ENCODE measurements at places on chromosomes 7 and 10. TPM values are rescaled to one million over a fixed set of nuclear protein-coding genes. Genes with fewer than 3 reads are reported as not detected.

The NKX1-2 gene
- not detected for total RNA-seq

The ALOX5 gene
- total RNA-seq: not detected

The POU6F2 gene
- total RNA-seq: not detected

The ABCA13 gene
- total RNA-seq: not detected

The ASB10 gene
- total RNA-seq: not detected

The ELAPOR2 gene
- total RNA-seq: 14.7 TPM

The CAMK2G gene
- 25.8 TPM for total RNA-seq

The ASB15 gene
- total RNA-seq: not detected

The GRM3 gene
- not detected for total RNA-seq

DNA sequence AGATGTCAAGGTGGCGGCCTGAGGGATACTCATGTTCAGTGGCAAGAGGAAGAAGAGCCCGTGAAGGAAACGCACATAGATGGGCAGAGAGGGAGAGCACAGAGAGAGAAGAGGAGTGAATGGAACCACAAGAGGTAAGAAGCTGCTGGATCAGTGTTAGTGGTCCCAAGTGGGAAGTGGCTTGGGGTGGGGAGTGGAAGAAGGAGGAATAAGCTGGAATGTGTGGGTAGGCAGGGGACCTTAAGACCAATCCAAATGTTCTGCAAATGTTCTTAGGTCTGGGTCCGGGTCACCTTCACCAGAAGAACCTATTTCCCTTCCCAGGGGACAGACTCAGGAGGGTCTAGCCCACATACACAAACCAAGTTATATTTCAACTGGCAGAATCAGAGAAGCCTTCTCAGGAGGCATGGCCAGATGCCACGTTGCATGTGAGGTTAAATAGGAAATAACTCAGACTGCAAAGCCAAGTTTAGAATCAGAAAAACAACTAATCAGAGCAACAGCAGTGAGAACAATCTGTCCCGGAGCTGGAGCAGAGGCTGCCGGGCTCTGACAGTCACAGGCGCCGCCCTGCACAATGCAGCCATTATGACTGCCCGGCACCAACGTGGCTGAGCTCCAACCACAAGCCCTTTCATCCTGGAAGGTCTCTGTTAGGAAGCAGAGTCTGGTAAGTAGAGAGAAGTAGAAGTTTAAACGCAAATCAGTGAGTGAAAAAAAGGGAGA lies 78.6 kb upstream of the ARMC3 start:
- DNase-seq: peak; percentile 55

- peak; percentile 60 for DNase-seq
Measured at GRCh38 chr7:100745184-100745583, 11.8 kb downstream of the ZAN start.

GRCh38 chr10:118592675-118593330 lies 2.6 kb downstream of the PRLHR start:
- DNase-seq: no peak

GRCh38 chr10:70477661-70478162 lies 855 bp upstream of the PALD1 start:
- peak; percentile 15 for DNase-seq

GRCh38 chr7:31192986-31193385 lies 140.9 kb downstream of the ADCYAP1R1 start:
- DNase-seq: peak; percentile 33

DNA sequence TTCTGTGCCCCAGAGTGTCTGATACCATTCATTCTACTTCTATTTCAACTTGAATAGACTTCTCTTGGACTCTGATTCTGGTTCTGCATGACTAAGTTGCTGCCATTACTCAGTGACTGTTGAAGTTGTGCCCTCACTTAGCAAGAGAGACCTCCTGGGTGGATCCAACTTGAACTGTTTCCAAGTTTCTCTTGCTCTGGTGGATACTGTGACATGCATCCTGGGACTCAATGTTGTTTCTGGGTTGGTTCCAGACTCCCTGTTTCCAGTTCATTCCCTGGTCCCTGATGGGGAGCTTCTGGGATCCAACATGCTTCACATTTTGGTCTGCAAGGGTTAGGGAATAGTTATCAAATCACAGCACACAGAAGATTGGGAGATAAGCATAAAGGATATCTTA lies 26.2 kb upstream of the PRPF18 start:
- DNase-seq: peak; percentile 49

GRCh38 chr10:88461426-88461825 lies 121.7 kb downstream of the RNLS start:
- DNase-seq: peak; percentile 9

DNA sequence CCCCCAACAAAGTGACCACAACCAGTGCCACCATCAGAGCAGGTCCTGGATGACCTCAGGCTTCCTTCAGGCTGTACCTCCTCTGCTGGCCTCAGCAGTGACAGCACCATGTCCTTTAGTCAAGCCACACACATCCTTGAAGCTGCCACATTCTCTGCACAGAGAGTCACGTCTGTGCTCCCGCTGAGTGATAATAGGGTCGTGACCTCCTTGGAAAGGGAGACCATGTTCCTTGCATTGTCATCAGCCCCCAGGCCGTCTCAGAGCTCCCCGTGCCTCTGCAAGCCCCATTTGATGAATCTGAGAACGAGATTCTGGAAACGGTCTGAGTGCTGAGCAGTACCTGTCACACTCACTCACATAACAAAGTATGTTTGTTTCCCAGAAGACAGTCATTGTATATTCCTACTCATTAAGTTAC lies 106.5 kb upstream of the PRR15 start:
- no peak for DNase-seq

DNA sequence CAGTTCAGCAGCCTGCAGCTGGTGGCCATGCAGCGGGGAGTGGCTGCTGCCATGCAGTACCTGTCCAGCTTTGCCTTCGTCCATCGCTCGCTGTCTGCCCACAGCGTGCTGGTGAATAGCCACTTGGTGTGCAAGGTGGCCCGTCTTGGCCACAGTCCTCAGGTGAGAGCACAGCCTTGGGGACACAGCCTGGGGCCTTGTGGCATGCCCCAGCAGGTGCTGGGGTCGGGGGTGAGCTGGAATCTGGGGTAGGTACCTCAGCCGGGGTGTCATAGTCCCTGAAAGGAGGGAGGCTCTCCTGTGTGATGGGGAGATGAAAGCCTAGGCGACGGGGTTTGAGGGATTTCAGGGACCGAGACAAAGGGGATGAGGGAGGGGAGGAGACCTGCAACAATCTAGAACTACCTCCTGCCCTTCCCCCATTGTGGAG lies 14.1 kb downstream of the EPHB6 start:
- DNase-seq: no peak

DNA sequence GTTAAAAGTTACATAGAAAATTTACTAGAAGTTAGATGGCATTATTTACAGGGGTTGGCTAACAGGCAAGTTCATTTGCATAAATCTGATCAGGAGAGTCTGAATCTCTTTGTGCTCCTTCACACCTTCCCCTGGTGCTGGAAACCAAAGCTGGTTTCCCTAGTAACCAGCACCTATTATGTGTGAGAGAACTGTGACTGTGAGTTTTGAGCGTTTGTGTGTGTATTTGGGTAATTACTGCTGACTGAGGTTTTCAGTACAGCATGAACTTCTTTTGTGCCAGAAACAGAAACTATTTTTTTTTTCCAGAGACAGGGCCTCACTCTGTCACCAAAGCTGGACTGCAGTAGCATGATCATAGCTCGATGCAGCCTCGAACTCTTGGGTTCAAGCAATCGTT lies 10.3 kb upstream of the IFIT1B start:
- DNase-seq: no peak

GRCh38 chr10:72426986-72427385 lies 72.3 kb upstream of the DNAJB12 start:
- no peak for DNase-seq

- DNase-seq: no peak
Measured at GRCh38 chr10:29595636-29596225, 39.0 kb downstream of the SVIL start.
